GM23248 (cell line): ENCODE measurements at places on chromosomes 7 and 10.

- no peaks in the 10 kb centered on the region for H3K27me3 ChIP-seq
- H3K4me3 ChIP-seq: no peak overlapping the region
- H3K27ac ChIP-seq: no peak overlapping the region
- 0 out of 2 replicates have a peak, but pooled peaks cover 8% of the 10 kb centered on the region for H3K4me1 ChIP-seq
- DNase-seq: peak; percentile 70
Measured at GRCh38 chr10:30284865-30285594, 64.0 kb downstream of the MTPAP start.

DNA sequence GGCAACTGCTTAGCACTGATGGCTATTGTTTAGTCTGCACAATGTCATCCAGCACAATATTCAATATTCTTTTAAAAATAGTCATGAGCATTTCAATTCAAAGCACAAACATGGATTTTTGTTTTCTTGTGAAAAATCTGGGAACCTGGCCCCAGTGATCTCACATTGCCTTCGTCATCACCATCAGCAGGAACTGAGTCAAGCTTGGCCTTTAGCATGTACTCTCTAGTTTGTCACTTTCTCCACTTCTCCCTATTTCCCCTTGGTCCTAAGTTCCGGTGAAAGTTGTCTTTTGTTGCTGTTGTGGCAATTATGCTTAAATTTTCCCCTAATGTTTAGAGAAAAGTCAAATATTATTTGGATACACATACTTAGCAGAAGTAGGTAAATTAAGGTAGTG lies 252.9 kb upstream of the SORCS1 start:
- DNase-seq: peak; percentile 46
- H3K27me3 ChIP-seq: no peaks in the 10 kb centered on the region
- no peak overlapping the region for H3K27ac ChIP-seq
- H3K36me3 ChIP-seq: no peaks in the 10 kb centered on the region

DNA sequence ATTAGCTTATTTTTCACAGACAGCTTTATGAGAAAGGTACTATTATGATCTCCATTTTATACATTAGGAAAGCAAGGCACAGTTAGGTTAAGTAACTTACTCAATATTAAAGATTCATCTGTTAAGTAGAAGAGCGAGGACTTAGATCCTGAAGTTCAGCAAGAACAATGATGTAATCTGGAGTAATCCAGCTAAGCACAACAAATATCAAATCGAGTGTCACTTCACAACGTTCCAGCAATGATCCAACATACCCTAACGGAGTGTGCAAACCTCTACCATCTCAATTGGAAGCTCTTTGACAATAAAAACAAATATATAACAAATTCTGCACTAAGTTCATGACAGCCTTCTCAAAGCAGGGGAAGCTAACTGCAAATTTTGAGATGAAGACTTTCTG lies 121.3 kb downstream of the CALCR start:
- H3K4me3 ChIP-seq: no peak overlapping the region
- no peaks in the 10 kb centered on the region for H3K4me1 ChIP-seq

GRCh38 chr7:33107136-33108066 lies 1.8 kb downstream of the RP9 start:
- H3K4me1 ChIP-seq: peaks cover 15% of the 10 kb centered on the region
- peaks cover 11% of the 10 kb centered on the region; the same call in 1 of the 2 replicates for H3K36me3 ChIP-seq
- DNase-seq: peak; percentile 70
- H3K27me3 ChIP-seq: no peaks in the 10 kb centered on the region
- H3K27ac ChIP-seq: peak overlapping the region; percentile 58; the same call in 1 of the 2 replicates

GRCh38 chr10:7432884-7433726 lies 22.3 kb upstream of the SFMBT2 start:
- DNase-seq: no peak
- no peak overlapping the region for H3K27ac ChIP-seq
- peaks cover 19% of the 10 kb centered on the region for H3K27me3 ChIP-seq
- H3K4me3 ChIP-seq: no peak overlapping the region
- no peaks in the 10 kb centered on the region for H3K36me3 ChIP-seq
- no peaks in the 10 kb centered on the region for H3K4me1 ChIP-seq

GRCh38 chr7:80499350-80499953 lies 12.4 kb downstream of the GNAT3 start:
- peaks cover 41% of the 10 kb centered on the region for H3K4me1 ChIP-seq
- peak; percentile 95 for DNase-seq
- H3K27me3 ChIP-seq: no peaks in the 10 kb centered on the region
- peak overlapping the region; percentile 86 for H3K27ac ChIP-seq

DNA sequence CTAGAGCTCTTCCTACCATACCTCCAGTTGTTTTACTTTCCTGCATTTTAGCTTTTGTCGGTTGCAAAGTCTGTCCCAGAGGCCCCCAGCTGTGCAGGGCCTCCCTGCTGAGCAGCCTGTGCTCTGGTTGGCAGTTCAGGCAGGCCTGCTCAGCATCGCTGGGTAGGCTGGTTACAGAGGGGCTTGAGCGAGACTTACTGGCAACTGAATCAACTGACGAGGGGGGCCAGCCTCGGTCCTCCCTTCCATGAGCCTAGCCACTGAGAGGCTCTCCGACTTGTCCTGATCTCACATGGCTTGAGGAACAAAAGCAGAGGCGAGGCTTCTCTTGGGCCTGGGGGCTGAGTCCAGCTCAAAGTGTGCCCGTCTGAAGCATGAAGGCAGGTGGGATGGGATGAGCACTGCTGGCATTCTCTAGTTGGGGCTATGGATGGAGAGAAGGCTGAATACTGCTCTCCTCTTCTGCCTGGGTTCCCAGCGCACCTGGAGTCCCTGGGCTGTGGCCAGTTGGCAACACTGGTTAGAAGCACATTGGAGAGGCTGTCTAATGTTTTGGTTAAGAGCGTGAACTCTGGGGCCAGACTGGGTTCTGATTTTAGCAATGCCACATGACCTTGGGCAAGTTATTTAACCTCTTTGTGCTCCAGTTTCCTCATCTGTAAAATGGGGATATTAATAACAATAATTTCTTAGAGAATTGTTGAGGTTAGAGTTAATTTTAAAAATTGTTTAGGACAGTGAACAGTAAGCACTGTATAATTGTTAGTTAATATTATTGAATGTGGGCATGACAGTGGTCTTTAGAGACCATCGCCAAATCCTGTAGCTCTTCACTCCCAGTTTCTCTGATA lies 6.9 kb upstream of the SFRP5 start:
- H3K36me3 ChIP-seq: no peaks in the 10 kb centered on the region
- H3K4me1 ChIP-seq: no peaks in the 10 kb centered on the region
- DNase-seq: no peak
- H3K4me3 ChIP-seq: no peak overlapping the region

DNA sequence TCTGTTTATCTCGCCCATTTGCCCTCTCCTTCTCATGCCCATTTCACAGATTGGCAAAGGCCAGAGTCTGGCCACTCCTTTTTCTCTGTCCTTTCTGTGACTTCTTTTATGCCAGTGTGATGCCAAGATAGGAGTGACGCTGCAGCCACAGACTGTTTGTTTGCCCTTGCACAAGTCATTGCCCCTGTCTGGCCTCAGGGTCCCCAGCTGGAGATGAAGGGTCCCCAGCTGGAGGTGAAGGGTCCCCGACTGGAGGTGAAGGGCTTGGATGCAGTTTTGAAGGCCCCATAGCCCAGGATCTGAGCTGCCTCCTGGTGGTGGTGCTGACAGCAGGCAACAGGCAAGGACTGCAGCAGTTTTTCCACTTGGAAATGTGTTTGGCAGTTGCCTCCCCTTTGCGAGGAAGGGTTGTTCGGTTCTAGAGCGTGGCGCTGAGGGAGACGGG lies 50.8 kb upstream of the SLC29A3 start:
- no peak overlapping the region for H3K4me3 ChIP-seq
- peaks cover 36% of the 10 kb centered on the region for H3K4me1 ChIP-seq
- no peaks in the 10 kb centered on the region for H3K36me3 ChIP-seq
- DNase-seq: peak; percentile 77
- H3K27ac ChIP-seq: peak overlapping the region; percentile 66

GRCh38 chr10:56318816-56319215 lies 42.2 kb downstream of the ZWINT start:
- DNase-seq: no peak
- no peak overlapping the region for H3K27ac ChIP-seq
- H3K4me3 ChIP-seq: no peak overlapping the region
- no peaks in the 10 kb centered on the region for H3K4me1 ChIP-seq
- H3K27me3 ChIP-seq: no peaks in the 10 kb centered on the region

DNA sequence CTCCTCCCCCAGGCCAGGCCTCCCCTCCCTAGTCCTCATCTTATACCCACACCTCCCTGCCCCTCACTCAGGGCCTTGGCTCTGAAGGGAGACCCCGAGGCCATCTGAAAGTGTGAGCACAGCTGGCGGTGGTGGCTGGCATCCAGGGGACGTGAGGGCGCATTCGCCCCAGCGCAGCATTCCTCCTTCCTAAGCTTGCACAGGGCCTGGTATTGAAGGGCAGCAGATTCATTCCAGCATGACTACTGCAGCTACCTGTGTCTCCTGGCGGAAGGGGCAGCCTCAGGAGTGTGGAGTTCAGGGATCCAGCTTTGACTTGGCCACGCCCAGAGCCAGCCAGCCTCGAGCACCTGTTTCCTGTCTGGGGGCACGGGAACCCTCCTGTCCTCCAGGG lies 72.6 kb downstream of the PARP12 start:
- DNase-seq: no peak
- no peak overlapping the region for H3K4me3 ChIP-seq
- no peaks in the 10 kb centered on the region for H3K4me1 ChIP-seq
- H3K27me3 ChIP-seq: no peaks in the 10 kb centered on the region
- H3K27ac ChIP-seq: no peak overlapping the region
- no peaks in the 10 kb centered on the region for H3K36me3 ChIP-seq

- no peaks in the 10 kb centered on the region; the same call in 1 of the 2 replicates for H3K27me3 ChIP-seq
- H3K4me1 ChIP-seq: peaks cover 9% of the 10 kb centered on the region
- H3K36me3 ChIP-seq: no peaks in the 10 kb centered on the region
- no peak overlapping the region for H3K27ac ChIP-seq
- H3K4me3 ChIP-seq: no peak overlapping the region
Measured at GRCh38 chr10:78556705-78557432, 511.9 kb upstream of the ZMIZ1 start.

GRCh38 chr7:47389171-47389922 lies 192.6 kb downstream of the TNS3 start:
- no peaks in the 10 kb centered on the region for H3K36me3 ChIP-seq
- H3K4me1 ChIP-seq: 0 out of 2 replicates have a peak, but pooled peaks cover 4% of the 10 kb centered on the region
- H3K4me3 ChIP-seq: no peak overlapping the region
- DNase-seq: no peak
- H3K27ac ChIP-seq: no peak overlapping the region

DNA sequence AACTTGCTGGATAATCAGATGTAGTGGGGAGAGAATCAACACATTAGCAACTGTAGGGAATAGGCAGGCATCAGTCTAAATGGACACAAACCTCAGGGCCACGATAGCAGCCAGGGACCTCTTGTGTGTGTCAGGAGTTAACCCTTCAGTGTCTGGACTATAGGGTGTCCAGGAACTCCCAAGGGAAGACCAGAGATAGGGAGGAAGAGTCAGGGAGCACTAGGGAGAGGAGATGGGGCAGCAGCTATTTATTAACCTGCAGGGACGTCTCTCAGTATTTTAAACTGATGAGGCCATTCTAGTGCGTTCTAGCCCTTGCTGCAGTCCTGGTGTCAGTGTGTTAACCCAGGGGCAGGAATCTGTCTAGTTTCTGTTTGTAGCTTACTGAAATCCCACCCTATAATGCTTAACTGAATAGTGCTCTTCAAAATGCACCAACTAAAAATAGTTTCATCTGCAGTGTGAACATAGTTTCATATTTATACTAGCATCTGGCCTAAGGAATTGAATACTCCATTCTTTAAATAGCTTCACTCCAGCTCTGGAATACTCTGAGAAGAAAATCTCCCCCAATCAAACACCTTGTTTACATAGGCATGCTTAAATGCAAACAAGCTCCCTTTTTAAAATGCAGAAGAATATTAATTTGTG lies 62.7 kb downstream of the ARID5B start:
- peaks cover 4% of the 10 kb centered on the region; the same call in 1 of the 2 replicates for H3K4me1 ChIP-seq
- no peak overlapping the region for H3K4me3 ChIP-seq
- no peaks in the 10 kb centered on the region for H3K36me3 ChIP-seq
- H3K27ac ChIP-seq: no peak overlapping the region
- no peak for DNase-seq

DNA sequence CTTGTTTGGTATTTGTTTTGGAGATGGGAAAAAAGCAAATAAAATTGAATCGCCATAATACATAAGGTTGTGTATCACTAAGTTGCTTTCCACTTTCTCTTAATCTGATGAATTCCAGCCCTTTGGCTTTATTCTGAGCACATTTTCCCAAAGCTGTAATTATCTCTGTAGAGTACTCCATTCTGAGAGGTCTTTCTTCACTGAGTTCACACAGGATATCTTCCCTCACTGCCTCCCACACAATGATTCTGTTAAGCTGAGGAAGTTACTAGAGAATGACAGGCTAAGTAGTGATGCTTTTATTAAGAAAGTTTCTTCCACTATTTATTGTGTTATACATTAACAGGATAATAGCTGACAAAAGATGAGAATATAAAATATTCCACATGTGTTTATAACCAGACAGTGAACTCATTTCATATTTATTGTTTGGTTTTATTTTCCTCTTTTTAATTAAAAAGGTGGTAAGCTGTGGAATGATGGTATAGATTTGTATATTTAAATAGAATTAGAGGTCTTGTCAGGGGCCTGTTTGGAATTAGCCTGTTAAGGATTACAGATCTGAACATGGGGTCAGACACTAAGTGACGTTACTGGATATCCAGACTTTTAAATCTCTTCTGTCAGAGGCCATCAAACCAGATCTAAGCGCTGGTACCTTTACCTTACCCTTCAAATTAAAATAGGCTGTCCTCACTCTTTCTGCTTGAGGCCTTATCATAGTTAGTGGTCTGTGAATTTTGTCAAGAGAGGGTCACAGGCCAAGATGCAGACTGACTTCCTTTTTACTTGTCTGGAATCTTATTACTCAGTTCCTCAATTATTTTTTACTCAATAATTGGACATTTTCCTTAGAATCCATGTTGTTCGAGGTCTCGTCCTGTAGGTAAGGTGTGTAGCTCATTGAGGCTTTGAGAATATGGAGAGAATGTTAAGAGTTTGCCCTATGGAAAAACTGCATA lies 8.4 kb downstream of the PLXDC2 start:
- H3K27ac ChIP-seq: no peak overlapping the region
- no peak overlapping the region for H3K4me3 ChIP-seq
- no peak for DNase-seq
- no peaks in the 10 kb centered on the region for H3K4me1 ChIP-seq
- no peaks in the 10 kb centered on the region for H3K36me3 ChIP-seq

- peaks cover 10% of the 10 kb centered on the region for H3K4me1 ChIP-seq
- H3K36me3 ChIP-seq: no peaks in the 10 kb centered on the region
- H3K27me3 ChIP-seq: no peaks in the 10 kb centered on the region
- no peak overlapping the region for H3K27ac ChIP-seq
Measured at GRCh38 chr7:16637379-16637778, 8.2 kb downstream of the ANKMY2 start.

DNA sequence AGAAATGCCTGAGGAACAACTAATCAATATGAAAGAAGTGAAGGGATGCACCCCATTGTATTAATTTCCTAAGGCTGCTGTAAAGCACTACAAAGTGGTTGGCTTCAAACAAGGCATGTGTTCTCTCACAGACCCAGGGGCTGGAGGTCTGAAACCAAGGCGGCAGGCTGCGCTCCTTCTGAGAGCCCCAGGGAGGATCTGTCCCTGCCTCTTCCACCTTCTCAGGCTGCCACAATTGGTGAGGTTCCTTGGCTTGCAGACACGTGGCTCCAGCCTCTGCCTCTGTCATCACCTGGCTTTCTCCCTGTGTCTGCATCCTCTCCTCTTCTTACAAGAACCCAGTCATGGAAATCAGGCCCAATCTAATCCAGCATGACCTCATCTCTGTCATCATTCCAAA lies 110.1 kb downstream of the TNS3 start:
- H3K4me3 ChIP-seq: no peak overlapping the region
- H3K4me1 ChIP-seq: peaks cover 14% of the 10 kb centered on the region
- H3K36me3 ChIP-seq: no peaks in the 10 kb centered on the region
- DNase-seq: peak; percentile 14
- H3K27me3 ChIP-seq: no peaks in the 10 kb centered on the region
